8988T (cell line): ENCODE measurements at places on chromosomes 1 and 21.

DNA sequence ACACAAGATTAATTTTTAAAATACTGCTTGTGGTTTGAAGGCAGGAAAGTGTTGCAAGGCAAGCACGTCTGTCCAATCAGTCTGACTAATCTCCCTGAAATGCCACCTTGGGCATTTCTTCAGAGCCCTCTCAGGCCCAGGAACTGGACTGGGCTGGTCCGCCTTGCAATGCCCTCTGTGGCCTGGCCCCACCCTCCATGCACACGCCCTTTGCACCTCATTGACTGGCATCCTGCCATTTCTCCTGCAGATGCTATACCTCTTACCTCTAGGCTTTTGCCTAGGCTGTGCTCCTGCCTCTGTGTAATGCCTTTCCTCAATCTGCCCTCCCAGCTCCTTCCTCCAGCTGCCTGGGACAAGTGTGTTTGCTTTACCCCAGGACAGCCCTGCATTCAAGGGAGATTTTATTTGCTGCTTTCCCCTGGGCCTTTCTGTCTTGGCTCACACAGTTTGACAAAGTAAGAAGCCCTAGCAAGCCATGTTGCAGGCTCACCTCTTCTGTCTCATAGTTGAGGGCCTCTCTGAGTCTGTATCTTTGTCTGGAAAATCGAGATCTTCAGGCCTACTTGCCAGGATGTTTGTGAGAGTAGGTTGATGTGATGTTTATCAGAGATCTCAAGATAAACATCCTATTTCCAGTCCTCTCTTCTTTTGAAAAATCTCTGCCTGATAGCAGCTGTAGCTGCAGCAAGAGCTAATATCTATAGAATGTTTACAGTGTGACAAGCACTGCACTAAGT, 149.2 kb upstream of the JUN start:
- DNase-seq: no peak

DNA sequence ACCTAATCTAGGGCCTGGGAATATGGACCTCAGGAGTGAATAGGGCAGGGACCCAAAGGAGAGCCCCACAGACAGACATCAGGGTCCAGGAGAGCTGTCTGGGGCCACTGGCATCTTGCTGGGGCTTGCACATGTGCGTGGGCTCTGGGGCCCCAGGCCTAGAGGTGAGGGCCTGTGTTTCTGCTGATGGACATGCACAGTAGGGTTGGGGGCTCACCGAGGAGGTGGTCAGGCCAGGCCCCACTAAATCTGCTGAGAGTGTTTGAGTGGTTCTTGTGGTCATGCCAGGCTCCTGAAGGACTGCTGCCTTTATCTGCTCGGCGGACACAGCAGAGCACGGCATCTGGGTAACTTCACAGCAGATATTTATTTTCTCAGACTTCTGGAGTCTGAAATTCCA, 87.4 kb downstream of the OBSCN start:
- DNase-seq: no peak

GRCh38 chr1:52502789-52503188, 50.1 kb downstream of the TUT4 start:
- DNase-seq: no peak

DNA sequence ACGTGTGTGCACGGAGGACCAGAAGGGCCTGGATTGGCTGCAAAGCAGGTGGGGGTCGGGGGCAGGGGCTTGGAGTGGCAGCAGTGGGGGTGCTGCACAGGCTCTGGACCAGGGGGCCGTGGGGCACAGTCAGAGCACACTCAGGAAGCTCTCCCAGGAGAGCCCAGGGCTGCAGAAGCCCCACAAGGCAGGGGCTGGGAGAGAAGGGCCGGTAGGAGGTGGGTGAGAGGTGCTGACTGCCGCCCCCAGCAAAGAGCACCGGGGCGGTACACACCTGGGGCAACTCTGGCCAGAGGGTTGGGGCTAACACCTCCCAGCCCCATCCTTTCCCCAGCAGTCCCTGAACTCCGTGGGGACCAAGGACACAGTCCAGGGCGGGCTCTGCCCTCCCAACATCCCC, 13.9 kb downstream of the CHD5 start:
- no peak for DNase-seq

DNA sequence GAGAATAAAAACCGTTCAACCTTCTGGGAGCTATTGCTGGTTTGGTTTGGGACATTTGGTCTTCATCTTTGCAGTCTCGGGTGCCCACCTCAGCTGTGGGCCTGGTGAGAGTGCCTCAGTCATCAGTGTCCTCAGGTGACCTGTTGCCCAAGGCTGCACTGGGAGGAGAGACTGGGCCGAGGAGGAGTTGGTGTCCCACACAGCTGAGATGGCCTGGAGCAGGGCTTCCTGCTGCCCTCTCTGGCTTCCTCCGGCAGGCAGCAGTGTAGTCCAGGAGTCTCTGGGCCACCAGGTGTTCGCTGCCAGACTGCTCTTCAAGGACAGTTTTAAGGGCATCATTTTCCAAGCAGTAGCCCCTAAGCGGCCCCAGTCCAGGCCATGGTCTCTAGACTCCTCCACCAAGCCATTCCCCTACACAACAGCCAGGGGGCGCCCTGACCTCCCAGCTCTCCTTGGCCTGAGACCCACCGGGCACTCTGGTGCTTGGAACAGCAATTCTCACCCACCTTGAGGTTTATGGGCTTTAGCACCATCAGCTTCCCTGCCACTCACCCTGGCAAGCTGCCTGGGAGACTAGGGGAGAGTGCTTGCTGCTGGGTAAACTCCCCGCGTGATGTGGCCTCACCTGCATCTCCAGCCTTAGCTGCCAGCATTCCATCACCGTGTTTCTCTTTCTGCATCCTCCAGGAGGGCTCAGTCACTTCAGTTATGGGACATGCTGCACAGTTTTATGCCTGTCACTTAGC, 9.1 kb upstream of the SYTL1 start:
- DNase-seq: peak; percentile 69

DNA sequence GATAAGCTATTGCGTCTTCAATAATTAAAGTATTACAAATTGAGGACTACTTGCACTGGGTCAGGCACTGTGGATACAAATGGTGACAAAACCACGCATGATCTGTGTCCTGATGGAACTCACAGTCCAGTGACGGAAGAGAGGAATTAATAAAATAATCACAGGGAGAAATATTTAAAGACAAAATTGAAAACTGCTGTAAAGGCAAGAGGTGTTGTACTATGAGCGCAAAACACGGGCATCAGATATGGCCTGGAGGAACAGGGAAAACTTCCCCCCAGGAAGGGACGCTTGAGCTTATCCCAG, 16.6 kb upstream of the SLAMF6 start:
- no peak for DNase-seq

DNA sequence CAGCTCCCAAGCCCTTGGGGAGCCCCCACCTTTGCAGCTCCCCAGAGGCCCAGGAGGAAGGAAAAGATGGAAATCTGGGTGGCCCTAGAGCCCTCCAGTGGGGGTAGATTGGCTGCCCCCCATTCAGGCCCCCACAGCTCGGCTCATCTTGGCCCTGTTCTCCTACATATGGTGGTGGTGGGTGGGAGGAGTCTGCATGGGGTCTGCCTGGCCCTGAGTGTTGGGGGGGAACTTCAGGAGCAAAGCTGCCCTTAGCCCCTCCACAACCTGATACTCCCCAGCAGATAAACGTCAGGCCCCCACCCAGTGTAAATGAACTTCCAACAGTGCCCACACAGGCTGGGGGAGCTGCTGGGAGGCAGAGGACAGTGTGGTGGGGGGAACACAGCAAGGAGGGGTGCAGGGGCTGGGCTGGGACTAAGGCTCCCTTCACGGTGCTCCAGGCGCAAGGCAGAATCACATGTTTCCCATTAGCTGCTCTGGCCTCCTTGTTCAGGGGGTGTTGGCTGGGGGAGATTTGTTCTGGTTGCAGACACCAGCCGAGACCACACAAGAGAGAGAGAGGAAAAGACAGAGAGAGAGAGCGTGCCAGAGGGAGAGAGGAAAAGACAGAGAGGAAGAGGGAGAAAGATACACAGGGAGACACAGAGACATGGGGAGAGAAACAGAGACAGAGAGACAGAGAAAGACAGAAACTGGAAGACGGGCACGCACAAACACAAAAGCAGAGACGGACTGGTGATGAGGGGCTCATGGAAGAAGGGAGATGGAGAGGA, 42.6 kb downstream of the AHDC1 start:
- no peak for DNase-seq

GRCh38 chr1:20234788-20235535, 48.6 kb upstream of the PLA2G2C start:
- no peak for DNase-seq

DNA sequence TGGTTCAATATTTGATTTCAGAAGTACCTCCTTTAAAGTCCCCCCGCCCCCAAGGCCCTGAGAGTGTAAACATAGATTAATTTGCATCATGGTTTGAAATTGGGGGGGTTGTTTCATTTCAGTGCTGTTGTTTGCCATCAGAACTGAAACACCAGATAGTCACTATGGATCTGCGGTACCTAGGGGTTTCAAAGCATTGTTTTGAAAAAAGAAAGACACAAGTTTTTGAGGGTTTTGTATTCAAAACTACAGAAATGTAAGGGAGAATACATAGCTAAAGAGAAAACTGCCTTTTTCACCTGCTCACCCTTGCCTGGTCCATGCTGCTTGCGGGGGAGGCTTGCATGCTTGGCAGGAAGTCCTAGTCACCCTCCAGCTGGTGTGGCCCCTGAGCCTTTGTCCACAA, 59.3 kb downstream of the ACP6 start:
- no peak for DNase-seq

DNA sequence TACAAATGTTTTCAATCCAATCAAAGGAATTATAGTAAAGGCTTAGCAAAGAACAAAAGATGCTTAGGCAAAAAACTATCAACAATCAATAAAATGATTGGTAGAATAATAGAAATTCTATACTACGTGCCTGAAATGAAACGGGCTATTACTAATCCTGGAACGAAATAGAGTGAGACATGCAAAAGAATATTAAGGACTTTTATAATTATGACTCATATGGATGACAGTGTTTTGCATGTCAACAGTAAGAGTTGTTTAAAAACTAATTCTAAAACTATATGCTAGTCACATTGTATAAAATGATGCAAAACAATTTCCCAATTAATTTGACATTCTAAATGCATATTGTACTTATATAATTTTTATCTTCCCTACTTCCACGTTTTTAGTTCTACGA, 35.6 kb downstream of the LRRIQ3 start:
- DNase-seq: no peak

DNA sequence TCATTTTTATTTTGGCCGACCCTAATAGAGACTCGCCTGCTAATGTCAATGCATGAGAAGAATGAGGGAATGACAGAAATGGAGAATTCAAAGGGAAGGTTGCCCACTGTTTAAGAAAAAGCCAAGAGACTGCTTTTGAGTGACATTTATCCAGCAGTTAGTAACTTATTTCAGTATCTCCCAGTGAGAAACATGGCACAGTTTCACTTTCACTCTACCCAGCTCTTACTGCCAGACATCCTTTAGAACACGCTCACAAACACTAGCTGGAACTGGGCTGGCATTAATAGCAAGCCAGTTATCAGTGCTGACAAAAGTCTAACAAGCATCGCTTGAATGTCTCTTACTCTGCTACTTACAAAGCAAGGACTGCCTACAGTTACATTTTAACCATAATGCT, 8.5 kb downstream of the GGPS1 start:
- DNase-seq: no peak

GRCh38 chr1:54818461-54819194, 17.5 kb upstream of the TTC22 start:
- no peak for DNase-seq

GRCh38 chr1:205907794-205908193, 35.5 kb downstream of the SLC26A9 start:
- no peak for DNase-seq

DNA sequence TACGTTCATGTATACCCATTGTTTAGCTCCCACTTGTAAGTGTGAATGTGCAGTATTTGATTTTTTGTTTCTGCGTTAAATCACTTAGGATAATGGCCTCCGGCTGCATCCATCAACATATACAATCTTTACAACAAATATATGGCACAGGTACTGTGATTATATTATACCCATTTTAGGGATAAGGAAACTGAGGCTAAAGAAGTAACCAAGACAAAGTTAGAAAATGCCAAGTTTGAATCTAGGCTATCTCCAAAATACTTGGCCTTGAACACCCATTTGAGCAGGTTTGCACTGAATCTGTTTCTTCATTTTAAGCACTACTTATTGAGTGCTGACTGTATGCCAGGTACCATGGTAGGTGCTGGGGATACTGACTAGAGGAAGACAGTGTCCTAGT, 149.6 kb downstream of the PBX1 start:
- no peak for DNase-seq

- no peak for DNase-seq
These were observed 38.0 kb upstream of the HAO2 start for GRCh38 chr1:119330466-119331189.

DNA sequence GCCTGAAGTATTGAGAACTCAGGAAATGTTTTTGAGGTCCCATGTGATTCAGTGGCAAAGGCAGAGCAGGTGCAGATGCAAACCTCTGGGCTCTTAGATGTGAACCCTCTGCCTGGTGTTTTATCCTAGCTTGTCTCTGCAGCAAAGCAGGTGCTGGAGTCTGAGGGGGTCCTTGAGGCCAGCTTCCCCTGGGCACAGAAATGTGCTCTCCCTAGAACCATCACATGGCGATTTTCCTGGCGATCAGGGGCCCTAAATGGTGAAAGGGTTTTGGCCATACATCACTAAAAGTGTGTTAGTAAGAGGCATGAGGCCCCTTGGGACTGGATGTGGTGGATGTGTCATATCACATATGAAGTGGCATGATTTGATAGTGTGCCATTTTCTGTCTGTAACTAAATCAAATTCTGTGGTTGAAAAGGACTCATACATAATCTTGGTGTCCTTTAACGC, 144.8 kb downstream of the ST6GALNAC3 start:
- no peak for DNase-seq

- DNase-seq: no peak
These were observed 35.8 kb upstream of the RIPK4 start for GRCh38 chr21:41802684-41803083.

DNA sequence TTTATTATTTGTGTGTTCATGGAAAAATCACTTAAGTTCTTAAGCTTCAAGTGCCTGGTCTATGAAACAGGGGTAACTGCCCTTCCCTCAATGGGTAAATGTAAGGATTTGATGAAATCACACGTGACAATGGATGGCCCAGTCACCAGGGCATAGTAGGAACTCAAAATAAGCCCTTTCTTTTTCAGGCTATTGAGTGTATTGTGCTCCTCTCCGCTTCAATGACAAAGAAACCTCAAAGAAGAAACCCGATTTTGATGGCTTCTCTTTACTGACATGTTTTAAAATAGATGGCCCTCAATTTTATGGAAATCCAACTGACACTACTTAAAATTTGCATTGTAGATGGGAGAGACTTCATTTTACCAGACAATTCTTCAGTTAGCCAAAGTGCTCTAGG, 543.5 kb downstream of the OMA1 start:
- no peak for DNase-seq

- no peak for DNase-seq
These were observed 96.8 kb upstream of the RUNX3 start for GRCh38 chr1:25026730-25027450.
